ENCODE measurements at places on chromosomes 6 and 20.

DNA sequence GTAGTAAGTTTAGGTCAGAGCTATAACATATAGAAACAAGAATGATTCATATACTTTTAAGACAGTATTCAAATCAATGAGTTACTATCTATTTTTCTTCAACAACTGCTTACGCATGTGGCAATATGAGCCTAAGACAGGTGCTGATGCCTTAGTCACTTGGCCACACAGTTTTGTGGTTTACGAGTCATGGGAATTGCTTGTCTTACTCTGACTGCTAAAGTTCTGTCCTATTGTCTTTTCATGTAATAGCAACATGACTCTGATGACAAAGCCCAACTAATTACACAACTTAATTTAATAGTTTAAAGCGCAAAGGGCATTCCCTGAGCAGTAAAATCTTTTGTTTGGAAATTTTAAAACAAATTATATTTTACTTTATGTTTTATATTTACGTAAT is 159.3 kb upstream of the CENPW start:
- DNase-seq = no peak

- DNase-seq = no peak
Measured at GRCh38 chr20:41426086-41426830, 59.6 kb upstream of the EMILIN3 start.

GRCh38 chr6:31582230-31582643 is at the start of gene LTB:
Gene LTB (minus strand): TSS chr6:31582424. CDS start chr6:31582417, 7 bp downstream.
- no peak for DNase-seq

- no peak for DNase-seq
Measured at GRCh38 chr6:161434921-161435747, 161.3 kb upstream of the AGPAT4 start.

GRCh38 chr6:136811272-136811671 is 11.1 kb upstream of the PEX7 start:
- no peak for DNase-seq

- DNase-seq = no peak
Measured at GRCh38 chr6:54493138-54493537, 184.9 kb downstream of the TINAG start.

- no peak for DNase-seq
Measured at GRCh38 chr20:11181966-11182365, 508.2 kb upstream of the JAG1 start.

DNA sequence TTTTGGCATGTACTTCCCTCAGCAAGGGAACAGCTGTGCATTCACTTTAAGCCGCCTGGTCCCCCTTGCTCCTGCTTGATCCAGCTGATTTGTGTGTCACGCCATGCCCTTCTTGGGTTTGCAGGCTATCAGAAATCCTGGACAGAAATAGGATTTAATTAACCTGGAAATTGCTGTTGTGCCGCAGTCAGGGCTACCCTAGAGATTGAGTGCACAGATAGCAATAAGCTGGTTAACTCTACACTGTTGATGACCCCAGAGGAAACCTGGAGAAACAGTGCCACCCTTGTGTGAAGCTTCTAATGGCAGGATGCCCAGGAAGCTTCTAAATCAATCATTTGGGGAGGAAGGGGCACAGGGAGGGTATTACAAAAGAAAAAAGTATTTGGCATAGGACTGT is 199.0 kb downstream of the JARID2 start:
- DNase-seq = no peak

GRCh38 chr6:132330759-132331158 is 70.5 kb downstream of the MOXD1 start:
- no peak for DNase-seq

- no peak for DNase-seq
Measured at GRCh38 chr6:117409863-117410262, 15.9 kb downstream of the ROS1 start.

GRCh38 chr6:30411515-30412207 is 66.7 kb downstream of the RPP21 start:
- DNase-seq = peak; percentile 68

DNA sequence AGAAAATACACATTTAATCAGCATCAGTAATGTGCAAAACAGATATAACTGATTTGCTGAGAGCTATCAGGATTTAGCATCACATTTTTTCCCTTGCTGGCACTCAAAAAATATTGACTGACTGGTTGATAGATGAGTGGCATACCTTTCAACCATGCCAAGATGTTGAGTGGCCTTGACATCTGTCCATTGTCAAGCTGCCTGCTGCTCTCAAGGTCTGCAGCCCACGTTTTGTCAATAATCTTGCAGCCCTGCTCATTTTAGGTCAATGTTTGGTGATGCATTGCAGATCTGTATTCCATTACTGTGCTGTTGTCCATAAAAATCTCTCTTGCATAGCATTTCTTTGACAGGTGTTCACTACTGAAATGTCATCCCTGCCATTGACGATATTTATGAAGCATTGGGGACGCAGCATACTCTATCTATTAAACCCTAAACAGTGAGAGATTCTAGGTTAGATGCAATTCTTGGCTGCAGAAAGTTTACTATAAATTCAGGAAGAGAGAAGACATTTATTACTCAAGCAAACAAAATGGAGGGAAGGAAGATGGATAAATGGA is 111.6 kb downstream of the BFSP1 start:
- DNase-seq = peak; percentile 29

DNA sequence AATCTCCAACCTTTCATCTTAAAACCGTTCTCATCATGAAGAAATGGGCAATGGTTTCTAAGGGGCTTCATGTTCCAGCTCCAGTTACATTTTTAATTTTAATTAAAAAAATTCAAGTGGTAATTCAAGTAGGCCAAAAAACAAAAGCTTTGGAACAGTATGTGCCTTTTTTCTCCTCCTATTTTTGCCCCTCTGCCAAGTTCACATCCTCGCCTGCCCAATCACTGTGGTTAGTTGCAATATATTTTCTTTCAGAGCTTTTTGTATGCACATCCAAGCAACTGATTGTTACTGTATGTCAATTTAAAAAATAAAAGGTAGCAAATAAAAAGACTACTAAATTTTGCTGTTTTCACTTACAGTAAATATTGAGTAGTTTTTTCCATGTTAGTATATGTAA is 99.8 kb upstream of the B3GAT2 start:
- DNase-seq = no peak

GRCh38 chr6:97322226-97322625 is 39.2 kb upstream of the MMS22L start:
- DNase-seq = no peak

DNA sequence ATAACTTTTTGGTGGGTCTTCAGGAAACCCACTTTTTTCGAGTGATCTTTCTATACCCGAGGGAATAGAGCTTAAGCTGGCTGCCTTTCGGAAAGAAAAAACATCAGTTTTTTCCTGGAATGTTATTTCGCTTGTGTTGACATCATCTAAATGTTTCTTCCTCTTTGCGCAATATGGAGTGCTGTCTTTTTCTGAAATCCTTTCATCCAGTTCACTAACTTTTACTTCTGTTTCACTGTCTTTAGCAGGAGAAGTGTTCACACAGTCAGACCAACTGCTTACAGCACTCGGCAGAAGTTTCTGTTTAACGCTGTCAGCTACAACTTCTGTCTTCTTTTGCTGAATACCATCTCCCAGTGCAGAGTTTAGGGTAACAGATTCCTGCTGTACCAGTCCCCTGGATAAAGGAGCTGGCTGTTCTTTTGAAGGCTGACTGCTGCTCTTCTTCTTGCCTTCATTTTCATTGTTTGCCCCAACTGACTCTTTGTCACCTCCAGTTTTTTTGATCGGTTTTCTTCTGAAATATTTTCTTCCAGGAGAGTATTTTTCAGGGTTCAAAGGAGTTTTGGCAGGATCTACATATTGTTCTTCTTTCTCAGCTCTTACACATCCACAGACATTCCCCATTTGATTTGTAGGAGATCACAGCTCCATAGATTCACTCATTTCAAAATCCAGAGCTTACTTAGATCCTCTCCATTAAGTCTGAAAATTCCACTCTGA is 50.0 kb upstream of the DST start:
- DNase-seq = no peak

DNA sequence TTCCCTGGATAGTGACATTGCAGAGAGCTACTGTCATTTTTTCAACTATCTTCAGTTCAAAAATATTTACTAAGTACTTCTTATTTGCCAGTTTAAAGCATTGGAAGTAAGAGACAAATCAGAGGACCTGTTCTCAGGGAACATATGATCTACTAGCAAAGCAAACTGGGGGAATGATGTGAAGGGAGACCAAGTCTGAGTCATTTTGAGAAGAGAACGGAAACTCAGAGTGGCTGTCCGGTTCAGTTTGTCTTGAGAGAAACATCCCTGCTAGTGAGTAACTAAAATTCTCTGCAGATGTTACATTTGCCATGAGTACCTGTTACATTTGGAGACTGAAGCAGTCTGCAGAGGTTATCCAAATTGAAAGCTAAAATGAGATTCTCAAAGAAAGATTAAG is 118.3 kb downstream of the KCNQ5 start:
- no peak for DNase-seq

DNA sequence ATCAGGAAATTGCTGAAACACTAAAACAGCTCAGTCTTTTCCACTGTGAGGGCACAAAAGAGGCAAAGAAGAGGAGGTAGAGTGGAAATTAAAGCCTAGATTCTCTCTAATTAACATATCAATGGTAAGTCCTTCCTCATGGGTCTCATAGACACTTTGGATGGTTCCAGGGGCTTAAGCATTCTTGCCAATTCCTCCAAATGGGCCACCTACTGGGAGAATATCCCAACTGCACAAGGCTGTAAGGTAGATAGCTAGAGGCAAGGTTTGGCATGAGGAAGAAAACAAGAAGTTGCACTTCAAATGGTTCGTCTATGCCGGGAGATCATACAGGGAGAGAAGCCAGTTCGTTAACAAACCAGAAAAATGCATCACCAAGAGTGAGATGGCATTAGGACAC is 107.6 kb upstream of the KHDRBS2 start:
- DNase-seq = no peak

DNA sequence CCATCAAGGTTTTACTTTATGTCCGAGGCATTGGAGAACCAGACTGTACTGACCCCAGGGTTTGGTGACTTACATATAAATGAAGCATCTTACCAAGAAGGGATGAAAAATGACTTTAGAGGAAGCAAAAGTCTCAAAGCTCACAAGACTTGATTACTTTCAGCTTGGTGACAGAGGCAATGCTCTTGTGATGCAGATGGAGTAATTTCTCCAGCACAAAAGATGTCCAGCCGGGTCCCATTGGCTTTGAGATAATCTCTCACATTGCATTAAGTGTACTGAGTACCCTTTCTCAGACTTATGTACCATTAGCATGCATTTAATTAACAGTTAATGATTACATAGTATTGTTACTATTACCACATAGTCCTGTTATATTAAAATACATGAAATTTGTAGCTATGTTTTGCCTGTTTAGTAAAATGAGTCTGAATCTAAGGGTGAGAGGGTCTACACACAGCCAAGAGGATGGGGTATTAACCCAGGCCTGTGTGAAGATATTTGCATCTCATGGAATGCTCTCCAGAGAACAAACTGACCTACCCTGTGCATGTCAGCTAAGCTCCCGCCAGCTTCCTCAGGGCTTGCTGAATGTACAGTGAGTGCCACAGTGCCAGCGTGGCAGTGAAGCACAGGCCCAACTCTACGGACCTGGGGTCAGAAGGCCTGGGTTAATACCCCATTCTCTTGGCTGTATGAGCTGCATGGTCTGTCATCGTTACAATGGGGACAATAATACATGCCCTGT is 5.6 kb downstream of the HTR1E start:
- DNase-seq = no peak

DNA sequence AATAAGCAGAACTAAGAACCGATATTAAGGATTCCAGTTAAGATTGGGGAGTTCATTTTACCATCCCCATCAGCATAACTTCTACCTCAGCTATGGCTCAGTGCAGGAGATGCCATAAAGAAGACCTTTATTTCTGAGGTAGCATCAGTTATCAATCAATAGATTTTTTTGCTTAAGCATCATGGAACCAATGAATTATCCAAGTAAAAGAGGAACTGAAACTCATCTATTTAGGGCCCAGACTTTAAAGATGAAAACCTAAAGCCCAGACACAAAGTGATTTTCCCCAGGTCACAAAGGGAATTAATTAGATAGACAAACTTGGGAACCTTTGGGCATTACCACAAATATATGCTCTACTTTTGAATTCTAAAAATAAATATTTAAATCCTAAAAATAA is 59.2 kb upstream of the TINAG start:
- no peak for DNase-seq

GRCh38 chr6:137216875-137217553 is 2.2 kb downstream of the IFNGR1 start:
- DNase-seq = no peak

DNA sequence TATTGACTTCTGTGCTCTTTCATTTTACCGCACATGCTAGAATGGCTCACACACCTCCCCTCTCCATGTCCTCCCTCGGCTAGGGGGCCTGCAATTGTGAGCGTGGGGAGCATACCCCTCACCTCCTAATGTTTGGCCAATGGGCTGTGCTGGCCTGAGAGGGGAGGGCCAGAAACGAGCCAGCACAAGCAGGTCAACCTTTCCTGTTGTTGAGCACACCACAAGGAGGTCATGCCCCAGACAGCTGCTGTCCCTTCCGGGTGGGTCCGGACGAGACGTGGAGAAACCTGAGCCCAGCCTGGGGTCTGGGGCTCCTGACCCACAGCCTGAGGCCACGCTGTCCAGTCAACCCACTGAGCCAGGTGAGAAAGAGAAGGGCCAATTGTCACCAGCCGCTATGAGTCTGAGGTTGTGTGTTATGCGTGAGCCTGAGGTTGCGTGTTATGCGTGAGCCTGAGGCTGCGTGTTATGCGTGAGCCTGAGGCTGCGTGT is 77.4 kb downstream of the TTLL2 start:
- no peak for DNase-seq

GRCh38 chr6:160667639-160668481 is 3.8 kb upstream of the LPA start:
- no peak for DNase-seq

GRCh38 chr6:45044510-45045252 is 283.4 kb upstream of the RUNX2 start:
- no peak for DNase-seq

DNA sequence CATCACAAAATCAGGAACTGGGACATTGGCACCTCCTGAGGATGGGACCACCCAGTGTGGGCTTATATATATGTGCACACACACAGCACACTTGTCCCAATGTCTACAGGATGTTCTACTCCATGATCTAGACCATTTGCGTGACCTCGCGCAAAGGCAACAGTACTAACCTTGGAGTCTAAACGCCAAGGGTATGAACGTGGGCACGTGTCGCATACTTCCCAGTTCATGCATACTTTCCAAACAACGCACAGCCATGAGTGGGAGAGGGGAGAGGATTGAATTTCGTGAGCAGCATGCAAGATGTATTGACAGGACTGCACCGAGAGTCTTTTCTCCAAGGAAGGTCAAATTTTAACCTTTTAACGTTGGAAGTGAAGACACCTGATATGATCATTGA is 214.2 kb upstream of the QKI start:
- DNase-seq = no peak
